ENCODE measurements at places on chromosomes 12 and 14. TPM values are rescaled to one million over a fixed set of nuclear protein-coding genes. Genes with fewer than 3 reads are reported as not detected.

GRCh38 chr14:92759300-92759678 lies 10.9 kb upstream of the LGMN start:
- H3K27me3 ChIP-seq: peaks cover 2% of the 10 kb centered on the region
- no peak overlapping the region for H3K4me3 ChIP-seq
- H3K4me1 ChIP-seq: no peaks in the 10 kb centered on the region

DNA sequence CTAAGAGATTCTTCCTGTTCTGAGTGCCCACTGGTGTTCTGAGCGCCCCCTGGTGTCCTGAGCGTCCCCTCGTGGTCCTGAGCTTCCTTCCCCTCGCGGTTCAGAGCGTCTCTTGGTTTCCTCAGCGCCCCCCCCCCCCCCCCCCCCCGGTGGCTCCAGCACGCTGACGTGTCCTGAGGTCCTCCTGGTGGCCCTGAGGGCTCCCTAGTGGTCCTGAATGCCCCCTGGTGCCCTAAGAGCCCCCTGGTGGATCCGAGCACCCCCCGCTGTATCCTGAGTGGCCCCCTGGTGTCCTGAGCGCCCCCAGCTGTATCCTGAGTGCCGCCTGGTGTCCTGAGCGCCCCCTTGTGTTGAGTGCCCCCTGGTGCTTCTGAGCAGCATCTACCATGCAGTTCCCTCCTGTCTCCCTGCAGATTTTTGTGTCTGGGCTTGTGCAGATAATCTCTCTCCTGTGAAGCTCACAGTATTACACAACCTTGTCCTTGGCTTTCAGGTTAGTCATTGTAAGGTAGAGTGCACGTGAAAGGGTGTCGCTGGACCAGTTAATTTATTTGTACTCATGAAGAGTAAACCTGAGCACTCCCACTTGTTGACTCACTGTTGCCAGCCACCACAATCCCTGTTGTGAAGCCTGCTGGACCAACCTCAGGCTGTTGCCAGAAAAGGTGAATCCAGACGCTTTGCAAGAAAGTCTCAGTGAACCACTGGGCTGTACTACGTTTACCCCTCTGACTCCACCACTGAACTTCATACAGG lies 1168.4 kb downstream of the TMEM121 start:
- no peaks in the 10 kb centered on the region for H3K27me3 ChIP-seq
- peak overlapping the region; percentile 18 for H3K4me3 ChIP-seq
- H3K36me3 ChIP-seq: no peaks in the 10 kb centered on the region
- no peak overlapping the region for H3K27ac ChIP-seq
- peak; percentile 71 for DNase-seq

DNA sequence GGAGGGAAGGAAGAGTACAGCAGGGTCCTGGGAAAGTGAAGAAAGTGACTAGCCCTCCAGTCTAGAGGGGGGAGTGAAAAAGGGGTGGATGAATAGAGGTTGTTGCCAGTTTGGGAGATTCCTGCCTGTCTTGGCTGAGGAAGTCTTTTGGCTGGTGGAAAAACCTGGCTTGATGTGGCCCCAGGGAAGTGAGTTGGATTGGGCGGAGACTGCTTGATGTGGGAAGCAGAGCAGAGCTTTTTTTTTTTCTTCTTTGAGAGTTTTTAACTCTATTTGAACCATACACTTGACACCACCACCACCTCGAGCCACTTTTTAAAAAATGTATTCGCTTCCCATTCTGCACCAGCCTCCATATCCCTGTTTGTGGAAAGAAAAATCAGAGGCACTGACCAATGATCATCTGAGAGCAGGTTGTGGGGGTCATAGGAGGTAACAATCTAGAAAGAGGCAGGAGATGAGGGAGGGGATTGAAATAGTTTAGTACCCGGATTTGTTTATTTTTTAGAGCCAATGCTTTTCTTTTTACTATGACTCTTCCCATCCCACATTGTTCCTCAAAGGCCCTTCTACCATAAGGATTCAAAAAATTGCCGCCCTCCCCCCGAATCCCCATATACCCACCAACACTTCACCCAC lies 690 bp upstream of the DTX3 start:
- peaks cover 25% of the 10 kb centered on the region for H3K4me1 ChIP-seq
- no peak for DNase-seq
- H3K4me3 ChIP-seq: peak overlapping the region; percentile 74

DNA sequence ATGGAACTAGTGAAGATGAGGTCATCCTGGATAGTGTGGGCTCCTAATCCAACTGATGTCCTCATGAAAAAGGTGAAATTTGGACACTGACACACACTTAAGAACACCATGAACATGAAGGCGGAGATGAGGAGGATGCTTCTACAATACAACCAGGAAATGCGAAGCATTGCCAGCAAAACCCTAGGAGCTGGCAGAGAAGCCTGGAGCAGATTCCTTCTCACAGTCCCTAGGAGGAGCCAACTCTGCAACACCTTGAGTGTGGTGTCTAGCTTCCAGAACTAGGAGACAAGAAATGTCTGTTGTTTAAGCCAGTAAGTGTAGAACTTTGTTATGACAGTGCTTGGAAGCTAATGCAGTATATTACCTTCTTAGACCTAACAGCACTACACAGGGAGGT lies 191.9 kb upstream of the PWP1 start:
- no peaks in the 10 kb centered on the region for H3K36me3 ChIP-seq
- no peaks in the 10 kb centered on the region for H3K27me3 ChIP-seq
- H3K4me1 ChIP-seq: peaks cover 26% of the 10 kb centered on the region
- no peak for DNase-seq

GRCh38 chr12:128408669-128409068 lies 141.7 kb downstream of the TMEM132C start:
- H3K4me3 ChIP-seq: no peak overlapping the region
- no peaks in the 10 kb centered on the region for H3K27me3 ChIP-seq
- no peak overlapping the region for H3K27ac ChIP-seq

DNA sequence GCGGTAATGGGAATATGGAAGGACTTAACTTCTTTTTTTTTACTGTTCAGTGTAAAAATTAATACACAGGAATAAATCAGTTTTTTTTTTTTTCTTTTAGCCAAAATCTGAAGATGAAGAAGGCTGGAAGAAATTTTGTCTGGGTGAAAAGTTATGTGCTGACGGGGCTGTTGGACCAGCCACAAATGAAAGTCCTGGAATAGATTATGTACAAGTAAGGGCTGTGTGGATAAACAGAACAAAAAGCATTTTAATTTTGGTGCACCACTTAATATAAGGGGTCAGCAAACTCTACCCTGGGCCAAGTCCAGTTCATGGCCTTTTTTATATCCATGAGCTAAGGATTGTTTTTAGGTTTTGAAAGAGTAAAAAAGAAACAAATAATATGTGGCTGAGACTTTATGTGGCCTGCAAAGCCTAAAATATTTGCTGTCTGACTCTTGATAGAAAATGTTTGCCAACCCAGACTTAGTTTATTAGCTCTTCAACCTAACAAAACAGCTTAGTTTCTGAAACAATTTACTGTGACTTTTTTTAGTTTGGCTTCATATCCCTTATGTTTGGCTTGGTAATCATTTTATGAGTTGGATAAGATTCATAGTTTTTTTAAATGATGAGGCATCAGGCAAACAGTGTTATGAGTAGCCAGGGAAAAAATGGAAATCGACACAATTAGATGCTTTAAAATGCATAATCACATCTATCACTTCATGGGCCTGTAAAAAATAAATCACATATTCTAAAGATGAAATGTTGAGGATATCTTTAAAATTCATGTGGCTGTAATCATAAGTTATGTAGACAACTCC lies 8.4 kb downstream of the GEMIN2 start:
- H3K4me1 ChIP-seq: no peaks in the 10 kb centered on the region
- no peak overlapping the region for H3K27ac ChIP-seq
- H3K4me3 ChIP-seq: no peak overlapping the region
- H3K36me3 ChIP-seq: peaks cover 65% of the 10 kb centered on the region
- H3K27me3 ChIP-seq: no peaks in the 10 kb centered on the region

DNA sequence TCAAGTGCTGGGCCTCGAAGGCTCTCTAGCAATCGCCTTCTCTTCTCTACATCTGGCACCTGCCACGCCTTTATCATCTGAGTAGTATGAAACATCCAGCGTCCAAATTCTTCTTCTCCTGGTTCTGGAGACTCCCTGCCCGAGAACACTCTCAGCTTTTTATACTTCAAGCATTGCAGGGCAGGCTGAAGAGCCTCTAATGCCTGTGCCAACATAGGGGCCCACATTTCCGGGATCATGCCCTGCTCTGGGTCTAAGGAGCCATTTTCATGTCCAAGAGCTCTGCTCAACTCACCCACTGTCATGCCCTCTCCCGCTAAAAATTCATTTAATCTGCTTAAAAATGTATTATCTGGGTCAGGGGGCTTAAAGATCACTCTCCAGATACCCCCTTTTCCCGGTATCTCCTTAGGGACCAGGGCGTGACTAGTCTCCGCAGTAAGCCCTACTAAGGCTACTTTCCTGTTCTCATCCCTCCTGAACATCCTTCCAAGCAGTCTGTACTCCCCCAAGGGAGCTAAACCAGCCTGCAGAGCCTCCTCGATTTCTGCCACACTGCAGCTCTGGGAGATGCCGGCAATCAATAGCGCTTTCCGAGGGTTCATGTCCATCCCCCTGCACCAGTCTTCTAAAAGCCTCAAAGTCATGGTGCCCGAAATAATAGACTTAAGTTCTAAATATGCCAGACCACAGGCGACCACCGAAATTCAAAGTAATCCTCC lies 940 bp downstream of the MOAP1 start:
- no peak for DNase-seq
- H3K4me1 ChIP-seq: peaks cover 31% of the 10 kb centered on the region
- H3K36me3 ChIP-seq: peaks cover 42% of the 10 kb centered on the region
- peak overlapping the region; percentile 61 for H3K27ac ChIP-seq
- H3K4me3 ChIP-seq: peak overlapping the region; percentile 89
- no peaks in the 10 kb centered on the region for H3K27me3 ChIP-seq

DNA sequence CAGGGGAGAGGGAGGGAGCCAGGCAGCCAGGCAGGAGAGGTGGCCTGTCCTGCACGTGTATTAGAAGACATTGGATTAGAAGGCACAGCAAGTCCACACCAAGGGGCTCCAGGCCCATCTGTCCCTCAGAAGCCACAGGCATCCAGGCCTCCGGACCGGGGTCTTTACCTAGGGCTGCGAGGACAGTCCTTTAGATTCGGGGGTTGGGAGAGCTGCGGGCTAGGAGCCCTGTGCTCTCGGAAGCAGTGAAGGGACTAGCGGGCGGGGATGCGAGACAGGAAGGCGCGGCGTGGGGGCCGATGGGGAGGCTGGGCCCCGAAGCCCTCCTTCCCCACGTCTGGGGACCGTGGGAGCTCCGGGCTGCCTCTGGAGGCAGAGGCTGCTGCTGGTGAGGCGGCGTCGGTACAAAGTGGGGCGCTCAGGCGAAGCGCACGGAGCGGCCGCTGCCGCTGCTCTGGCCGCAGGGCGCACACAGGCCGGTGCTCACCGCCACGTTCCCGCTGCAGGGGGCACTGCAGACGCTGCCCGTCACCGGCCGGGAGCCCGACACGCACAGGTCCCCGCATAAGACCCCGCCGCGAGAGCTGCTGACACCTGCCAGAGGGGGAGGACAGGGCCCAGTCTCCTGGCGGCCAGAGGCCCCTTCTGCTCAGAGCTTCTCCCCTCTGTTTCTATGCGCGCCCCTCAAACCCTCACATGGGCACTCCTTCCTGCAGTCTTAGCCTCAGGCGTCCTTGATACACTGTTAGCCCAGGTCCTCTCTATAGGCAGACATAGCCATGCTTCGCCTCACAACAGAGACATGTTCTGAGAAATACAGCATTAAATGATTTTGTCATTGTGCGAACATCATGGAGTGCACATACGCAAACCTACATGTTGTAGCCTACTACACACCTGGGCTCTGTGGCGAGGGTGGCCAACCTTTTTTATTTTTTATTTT lies 17.3 kb downstream of the KRT7 start:
- H3K27ac ChIP-seq: no peak overlapping the region
- DNase-seq: no peak
- H3K4me3 ChIP-seq: no peak overlapping the region
- no peaks in the 10 kb centered on the region for H3K36me3 ChIP-seq
- peaks cover 13% of the 10 kb centered on the region for H3K4me1 ChIP-seq

DNA sequence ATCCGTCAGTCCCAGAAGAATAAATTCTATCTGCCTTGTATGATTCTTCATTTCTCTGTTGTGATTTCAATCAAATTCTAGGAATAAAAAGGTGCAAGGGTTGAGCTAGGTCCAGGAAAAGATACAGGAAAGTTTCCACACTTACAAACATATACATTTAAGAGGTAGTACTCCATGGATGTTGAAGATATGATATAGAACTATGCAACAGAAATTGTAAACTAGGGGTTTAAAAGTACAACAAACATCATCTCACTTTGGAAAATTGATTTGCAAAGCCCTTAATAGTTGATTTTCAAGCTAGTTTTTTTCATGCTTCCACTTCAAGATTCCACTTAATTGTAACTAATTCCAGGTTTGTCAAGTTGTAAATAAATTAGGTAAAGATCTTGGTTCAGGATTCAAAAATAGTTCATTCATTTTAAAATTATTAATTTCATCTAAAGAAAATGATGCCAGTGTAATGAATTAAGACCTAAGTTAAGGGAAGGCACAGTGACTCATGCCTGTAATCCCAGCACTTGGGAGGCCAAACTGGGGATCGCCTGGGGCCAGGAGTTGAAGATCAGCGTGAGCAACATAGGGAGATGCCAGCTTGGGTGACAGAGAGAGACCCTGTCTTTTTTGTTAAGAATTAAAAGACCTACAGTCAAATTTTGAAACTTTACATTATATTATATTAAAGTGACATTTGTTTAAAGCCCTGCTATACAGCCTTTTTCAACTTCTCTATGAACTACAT lies at the start of gene OR6C70:
Gene OR6C70, minus strand, starts transcription at position 51 of the 742 bp plus-strand sequence. Its CDS starts 0 bp downstream, at position 51.
- no peaks in the 10 kb centered on the region for H3K36me3 ChIP-seq
- H3K4me1 ChIP-seq: no peaks in the 10 kb centered on the region
- no peak within 1 kb of the TSS for H3K4me3 ChIP-seq
- H3K27ac ChIP-seq: no peak within 1 kb of the TSS
- no peaks in the 10 kb centered on the region for H3K27me3 ChIP-seq
- DNase-seq: no peak

DNA sequence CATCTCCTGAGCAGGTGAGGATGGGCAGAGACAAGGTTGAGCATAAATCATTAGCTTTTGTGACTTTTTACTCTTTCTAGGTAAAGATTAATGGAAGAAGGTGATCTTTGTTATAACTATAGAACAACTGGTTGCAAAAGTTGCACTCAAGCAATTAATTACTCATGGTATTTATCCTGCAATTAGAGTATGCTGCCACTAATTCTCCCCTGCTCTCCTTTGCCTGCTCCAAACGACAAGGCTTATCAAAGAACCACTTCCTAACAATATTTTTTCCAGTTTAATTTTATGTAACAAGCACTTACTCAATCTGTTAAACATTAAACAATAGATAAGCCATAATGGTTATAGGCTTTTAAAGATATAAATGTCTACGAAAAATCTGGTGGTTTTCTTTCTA lies 189.9 kb upstream of the PELI2 start:
- H3K27me3 ChIP-seq: no peaks in the 10 kb centered on the region
- DNase-seq: no peak
- H3K27ac ChIP-seq: no peak overlapping the region
- no peak overlapping the region for H3K4me3 ChIP-seq
- H3K4me1 ChIP-seq: no peaks in the 10 kb centered on the region

- peak overlapping the region; percentile 24 for H3K4me3 ChIP-seq
- H3K36me3 ChIP-seq: peaks cover 28% of the 10 kb centered on the region
- no peak overlapping the region for H3K27ac ChIP-seq
- DNase-seq: no peak
- H3K4me1 ChIP-seq: peaks cover 16% of the 10 kb centered on the region
These were observed 644 bp upstream of the OS9 start for GRCh38 chr12:57693317-57693658.

- peaks cover 4% of the 10 kb centered on the region for H3K4me1 ChIP-seq
- H3K27ac ChIP-seq: no peak overlapping the region
- no peaks in the 10 kb centered on the region for H3K36me3 ChIP-seq
- no peak overlapping the region for H3K4me3 ChIP-seq
- no peaks in the 10 kb centered on the region for H3K27me3 ChIP-seq
These were observed 30.4 kb upstream of the VWF start for GRCh38 chr12:6154730-6155459.

The BCL11B gene
- total RNA-seq: 244 TPM

The DPPA3 gene
- not detected for total RNA-seq

The MOK gene
- total RNA-seq: 2.3 TPM

The GALNT8 gene
- total RNA-seq: 0.56 TPM

The CCDC85C gene
- 5.8 TPM for total RNA-seq
